ENCODE measurements at places on chromosomes 4 and X.

GRCh38 chrX:23879380-23880090, 28.2 kb downstream of the APOO start:
- no peak for DNase-seq

- DNase-seq: no peak
These were observed 76.1 kb downstream of the KLHL8 start for GRCh38 chr4:87144356-87144755.

DNA sequence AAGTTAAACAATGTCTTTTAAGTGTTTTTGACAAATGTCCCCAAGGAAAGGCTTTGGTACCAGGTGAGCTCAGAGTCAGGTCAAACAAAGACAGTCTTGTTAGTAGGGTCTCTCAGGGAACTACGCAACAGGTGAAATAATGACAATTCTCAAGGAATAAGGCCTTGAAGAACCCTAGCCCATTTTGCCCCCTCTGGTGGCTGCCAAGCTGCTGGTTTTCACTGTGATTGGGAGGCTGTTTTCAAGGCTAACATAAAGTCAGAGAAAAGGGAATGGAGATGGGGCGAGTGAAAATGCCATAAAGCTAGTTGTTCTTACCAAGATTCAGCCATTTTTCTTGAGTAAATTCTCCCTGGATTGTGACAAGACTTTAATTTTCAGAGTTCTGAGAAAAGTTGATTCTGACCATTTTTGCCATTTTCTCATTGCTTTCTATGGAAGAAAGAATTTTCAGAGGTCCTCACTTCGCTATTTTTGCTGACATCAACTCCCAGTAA, 58.7 kb downstream of the RWDD4 start:
- no peak for DNase-seq

GRCh38 chr4:86948276-86948675, 13.5 kb downstream of the AFF1 start:
- no peak for DNase-seq

DNA sequence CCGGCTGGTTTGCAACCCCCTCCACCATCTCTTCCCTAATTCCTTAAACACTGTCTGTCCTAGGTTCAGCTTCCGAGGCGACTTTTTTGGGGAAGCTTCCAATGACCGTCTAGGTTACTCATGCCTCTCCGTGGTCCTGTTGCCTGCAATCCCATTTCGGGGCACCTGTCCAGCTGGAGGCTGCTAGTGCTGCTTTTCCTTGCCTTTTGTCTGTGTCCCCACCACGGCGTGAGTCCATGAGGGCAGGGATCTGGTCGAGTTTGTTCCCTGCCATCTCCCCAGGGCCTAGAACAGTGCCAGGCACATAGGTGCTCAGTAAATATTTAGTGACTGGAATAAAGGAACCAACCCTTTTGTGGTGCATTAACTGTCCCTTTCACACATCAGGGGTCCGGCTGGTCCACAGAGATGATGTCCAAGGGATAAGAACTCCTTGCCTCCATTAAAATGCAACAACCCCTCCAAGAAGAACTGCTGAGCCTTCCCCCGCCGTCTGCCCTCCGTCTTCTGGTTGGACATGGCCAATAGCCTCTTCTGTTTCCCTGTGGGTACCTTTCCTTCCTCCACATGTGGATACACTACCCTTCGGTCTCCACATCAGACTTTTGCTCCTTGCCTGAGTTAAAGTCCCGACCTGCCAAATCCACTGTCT, 5.7 kb upstream of the SORCS2 start:
- no peak for DNase-seq

DNA sequence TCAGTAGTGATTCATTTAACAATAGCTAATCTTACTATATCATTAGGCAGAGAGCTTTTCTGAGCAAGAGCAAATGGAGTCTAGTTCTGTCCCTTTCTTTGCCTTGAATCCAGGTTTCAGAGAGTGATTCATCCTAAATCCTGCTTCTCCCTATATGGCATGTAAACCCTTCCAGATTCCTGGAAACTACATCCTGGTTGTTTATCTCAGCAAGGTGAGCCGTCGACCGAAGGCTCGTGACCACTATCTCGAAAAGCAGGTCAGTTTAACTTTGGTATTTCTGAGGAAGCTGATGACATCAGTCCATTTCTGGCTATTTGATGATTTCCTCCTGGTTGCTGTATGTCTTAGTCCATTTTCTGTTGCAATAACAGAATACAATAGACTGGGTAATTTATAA, 40.7 kb upstream of the ERVMER34-1 start:
- no peak for DNase-seq

GRCh38 chr4:182916483-182917181, 554 bp downstream of the DCTD start:
- peak; percentile 74 for DNase-seq

DNA sequence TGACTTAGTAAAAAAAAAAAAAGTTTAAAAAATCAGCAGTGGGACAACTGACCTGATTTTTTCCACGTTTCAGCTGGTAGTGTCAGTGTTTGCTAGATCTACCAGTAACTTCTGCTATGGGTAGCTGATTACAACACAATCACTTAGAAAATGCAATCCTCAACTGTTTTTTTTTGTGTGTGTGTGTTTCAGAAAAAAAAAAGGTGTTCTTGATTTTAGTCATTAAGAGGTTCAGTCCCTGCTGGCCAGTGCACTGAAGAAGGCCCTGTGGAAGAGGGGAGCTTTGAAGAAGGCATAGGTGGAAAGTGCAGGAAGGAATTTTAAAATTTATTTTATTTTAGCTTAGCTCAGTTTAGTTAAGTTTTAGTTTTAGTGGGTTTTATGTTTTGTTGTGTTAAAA, 46.9 kb downstream of the SH2D1A start:
- DNase-seq: no peak

DNA sequence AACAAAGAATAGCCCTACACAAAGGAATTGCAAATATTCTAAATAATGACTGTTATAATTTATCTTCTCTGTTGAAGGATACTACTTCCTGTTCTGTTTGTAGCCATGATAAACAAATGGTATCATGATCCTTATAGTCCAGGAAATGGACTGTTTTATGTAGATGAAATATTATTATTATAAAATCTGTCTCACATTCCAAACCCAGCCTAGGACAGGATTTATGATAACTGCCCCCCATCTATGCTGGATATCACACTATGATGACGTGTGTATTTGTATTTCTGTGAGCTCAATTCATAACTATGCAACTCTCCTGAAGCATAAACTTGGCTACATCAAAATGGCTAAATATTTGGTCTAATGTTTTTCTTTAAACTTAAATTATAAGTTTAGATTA, 21.3 kb downstream of the DMD start:
- peak; percentile 34 for DNase-seq

- peak; percentile 57 for DNase-seq
These were observed 36.7 kb upstream of the FBXW7 start for GRCh38 chr4:152572417-152573086.

DNA sequence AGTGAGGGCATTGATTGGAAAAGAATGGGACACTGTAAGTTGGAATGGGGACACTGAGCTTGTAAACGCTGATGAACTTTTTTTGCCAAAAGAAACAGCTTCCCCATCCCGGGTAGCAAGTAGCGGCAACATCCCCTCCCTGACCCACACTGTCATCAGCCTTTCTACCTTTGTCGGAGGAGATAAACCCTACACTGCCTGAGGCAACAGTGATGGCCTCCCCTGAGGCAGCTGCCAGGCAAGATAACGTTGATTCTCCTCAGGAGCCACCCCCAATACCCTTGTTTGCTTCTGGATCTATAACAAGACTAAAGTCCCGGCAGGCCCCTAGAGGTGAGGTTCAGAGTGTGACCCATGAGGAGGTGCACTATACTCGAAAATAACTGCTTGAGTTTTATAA, 10.3 kb upstream of the RAB33B start:
- no peak for DNase-seq

DNA sequence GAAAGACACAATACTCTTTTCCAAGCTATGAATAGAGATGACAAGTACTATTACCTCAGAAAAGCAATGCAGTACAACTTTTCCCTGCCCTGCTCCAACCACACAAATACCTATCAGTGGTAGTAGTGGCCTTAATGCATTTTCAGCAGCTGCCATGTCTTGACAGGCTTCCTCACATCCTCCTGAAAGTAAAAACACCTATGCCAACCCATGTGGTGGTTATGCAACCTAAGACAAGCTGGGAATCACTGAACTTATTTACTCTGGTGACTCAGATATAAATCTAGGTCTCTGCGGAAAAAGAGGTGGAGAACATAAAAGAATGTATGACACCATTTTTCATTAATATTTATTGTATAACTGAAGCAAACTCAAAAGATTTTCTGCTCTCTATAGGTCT, 14.5 kb downstream of the WDFY3 start:
- DNase-seq: peak; percentile 59

DNA sequence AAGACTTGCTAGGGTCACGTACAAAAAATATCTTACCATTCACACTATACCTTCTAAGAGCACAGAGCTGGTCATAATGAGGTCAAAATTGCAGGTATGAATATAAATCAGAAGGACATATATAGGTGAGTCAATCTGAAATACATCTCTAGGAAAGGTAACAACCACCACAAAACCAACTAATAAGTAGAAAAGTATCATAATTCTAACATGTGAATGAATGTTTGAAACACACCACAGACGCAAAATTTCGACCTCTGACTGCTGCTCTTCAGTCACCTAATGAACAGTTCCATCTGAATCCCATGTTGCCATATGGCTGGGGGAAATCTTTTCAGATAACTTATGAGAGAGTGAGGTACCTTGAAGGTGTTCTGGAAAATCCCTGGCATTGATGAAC, 22.1 kb downstream of the STAP1 start:
- no peak for DNase-seq

GRCh38 chrX:20284992-20285391, 18.3 kb upstream of the RPS6KA3 start:
- peak; percentile 69 for DNase-seq

DNA sequence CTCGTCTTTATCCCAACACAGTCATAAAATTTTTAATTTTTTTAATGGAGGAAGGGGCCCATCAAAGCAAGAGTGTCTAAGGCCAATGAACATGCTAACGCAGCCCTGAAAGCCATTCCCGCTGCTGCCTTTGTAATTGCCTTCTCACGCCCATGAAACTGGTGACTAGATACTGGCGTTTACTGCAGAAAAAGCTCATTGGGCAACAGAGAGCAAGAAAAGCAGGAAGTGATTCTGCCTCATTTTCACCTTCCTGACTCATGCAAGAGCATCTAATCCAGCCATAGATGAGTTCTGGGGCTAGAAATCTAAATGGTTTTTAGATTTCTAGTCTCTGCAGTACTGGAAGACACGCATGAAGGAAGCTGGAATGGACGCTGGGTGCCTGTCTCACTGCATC, 72.5 kb downstream of the ANXA3 start:
- no peak for DNase-seq

GRCh38 chrX:2561456-2561855, 60.7 kb upstream of the DHRSX start:
- no peak for DNase-seq

GRCh38 chr4:81881855-81882621, 410.3 kb upstream of the RASGEF1B start:
- no peak for DNase-seq
